Adrenal gland (tissue), 19 donors: ENCODE measurements at places on chromosomes 4 and X.

DNA sequence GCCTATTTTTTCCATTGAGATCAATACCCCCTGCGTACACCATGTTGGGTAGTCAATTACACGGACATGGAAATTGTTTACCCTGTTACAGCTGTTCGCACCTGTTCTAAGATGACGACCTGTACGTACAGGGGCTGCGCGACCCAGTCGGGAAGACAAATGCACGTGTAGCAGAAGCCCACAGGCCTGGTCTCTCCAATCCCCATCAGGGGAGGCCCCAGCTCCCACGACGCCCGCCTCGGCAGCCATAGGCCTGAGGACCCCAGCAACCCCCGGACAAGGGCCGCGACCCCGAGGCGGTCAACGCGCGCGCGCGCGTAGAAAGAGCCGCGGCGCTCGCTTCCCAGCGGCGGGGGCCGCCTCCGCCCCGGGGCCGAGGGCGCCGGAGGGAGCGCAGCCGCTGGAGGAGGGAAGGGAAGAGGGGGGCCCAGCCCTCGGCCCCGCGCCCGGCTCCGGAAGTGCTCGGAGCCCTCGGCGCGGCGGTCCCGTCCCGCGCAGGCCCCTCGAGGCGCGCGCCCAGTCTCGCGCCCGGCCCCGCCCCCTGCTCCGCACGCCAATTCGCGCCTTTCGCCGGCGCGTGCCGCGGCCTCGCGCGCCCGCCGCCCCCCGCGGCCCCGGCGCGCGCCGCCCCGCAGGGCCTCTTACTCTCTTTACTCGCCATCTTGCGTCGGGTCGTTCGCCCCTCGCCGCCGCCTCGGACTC is 618 bp downstream of the RBBP7 start:
- DNase-seq: no peak

- no peak for DNase-seq
Observed at GRCh38 chrX:6226596-6227452, 1.8 kb downstream of the NLGN4X start.

- no peak for DNase-seq
Observed at GRCh38 chr4:180860089-180860720, 1383.0 kb upstream of the TENM3 start.

GRCh38 chrX:140040386-140040785 is 75.1 kb upstream of the CXorf66 start:
- DNase-seq: no peak

DNA sequence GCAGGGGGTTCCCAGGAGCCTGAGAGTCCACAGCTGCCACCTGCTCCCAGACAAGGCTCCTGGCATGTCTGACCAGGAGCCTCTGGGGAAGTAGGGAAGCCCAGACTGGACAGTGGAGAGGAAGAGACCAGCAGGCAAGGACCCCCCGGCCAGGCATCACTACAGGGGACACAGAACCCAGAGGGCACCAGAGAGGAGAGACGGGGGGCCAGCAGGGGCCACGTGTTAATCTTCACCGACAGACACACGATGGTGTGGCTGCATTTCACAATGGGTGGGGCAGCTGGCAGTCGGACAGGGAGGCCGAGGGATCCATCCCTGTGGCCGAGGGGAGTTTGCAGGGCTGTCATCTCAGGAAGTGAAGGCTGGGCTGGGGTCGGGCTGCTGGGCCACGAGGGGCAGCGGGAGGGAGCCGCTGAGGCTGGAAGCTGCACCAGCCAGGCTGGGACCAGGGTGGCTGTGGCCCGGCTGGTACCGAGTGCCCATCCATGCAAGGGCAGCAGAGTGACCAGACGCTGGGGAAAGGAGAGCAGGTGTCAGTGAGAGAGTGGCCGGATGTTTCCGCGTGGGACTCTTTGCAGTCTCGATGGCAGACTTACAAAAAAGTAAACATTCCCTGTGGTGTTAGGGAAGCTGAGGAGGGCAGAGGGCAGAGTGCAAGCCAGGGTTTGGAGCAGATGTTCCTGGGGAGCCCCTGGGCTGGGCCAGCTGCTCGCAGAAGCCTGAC is 4.7 kb downstream of the PDE6B start:
- no peak for DNase-seq

GRCh38 chr4:3436048-3436797 is 5.5 kb upstream of the HGFAC start:
- no peak for DNase-seq

DNA sequence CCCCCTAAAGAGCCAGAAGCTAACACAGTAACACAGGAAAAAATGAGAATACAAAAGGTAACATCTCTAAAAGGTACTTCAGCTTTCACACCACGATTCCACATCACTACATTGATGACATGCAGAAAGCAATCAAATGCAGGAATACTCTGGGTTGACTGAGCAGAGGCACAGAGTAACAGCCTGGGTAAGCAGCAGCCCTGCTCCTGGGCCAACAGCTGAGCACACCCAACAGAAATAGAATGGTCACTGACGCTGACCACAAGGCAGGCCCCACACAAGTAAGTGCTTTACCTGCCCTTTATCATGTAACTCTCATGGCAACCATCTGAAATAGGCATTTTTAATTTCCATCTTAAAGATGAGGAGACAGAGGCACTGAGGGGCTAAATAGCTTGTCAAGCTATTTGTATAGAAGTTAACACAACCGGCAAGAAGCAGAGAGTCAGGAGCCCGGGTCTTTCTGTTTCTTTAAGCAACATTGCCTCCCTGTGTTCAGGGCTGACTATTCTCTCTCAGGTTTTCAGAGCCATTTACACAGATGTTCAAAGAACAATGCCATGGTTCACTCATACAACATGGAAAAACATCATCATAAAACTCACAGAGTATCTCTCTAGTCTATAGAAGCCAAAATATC is 168.9 kb downstream of the ZNF674 start:
- DNase-seq: peak; percentile 21

- peak; percentile 86 for DNase-seq
Observed at GRCh38 chr4:87985097-87985886, 9.8 kb downstream of the SPP1 start.

GRCh38 chr4:101155945-101156344 is 191.4 kb downstream of the PPP3CA start:
- no peak for DNase-seq

DNA sequence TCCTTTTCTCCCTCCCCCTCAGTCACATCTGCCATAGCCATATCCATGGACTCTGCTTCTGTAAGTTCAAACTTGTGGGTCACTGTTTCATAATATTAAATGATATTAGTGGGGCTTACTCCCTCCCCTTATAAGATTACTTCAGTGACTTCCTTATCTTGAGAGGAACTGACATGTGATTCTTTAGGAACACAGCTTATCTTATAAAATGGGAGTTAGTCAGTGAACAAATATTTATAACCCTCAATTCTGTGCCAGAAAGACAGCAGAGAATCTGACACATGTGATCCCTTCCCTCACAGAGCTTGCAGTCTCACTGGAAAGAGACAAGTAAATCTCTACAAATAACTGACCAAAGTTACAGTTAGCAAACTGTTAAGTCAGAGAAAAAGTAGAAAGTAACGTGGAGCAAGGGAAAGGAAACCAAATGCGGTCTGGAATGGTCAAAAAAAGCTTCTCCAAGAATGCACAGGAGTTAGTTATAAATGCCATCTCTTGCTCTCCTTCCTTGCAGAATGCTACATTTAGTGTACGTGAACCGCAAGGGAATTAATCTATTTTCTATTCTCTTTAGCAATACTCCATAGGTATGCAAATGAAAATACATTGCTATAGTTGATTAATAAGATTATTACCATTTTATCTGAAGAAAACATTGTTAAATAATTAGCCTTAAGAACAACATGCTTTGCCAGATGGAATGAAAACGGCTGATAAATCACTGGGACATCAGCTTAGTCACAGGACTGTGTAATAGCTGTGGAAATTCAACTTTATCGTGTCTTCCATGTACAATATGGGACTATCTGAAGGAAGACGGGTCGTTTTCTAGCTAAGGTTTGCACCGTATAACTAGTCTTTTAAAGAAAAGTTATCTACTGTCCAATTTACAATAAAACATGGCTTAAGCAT is 29.0 kb downstream of the SGMS2 start:
- DNase-seq: peak; percentile 21

GRCh38 chr4:105780176-105780575 is 71.6 kb downstream of the GSTCD start:
- DNase-seq: no peak

- DNase-seq: no peak
Observed at GRCh38 chr4:116413222-116413621, 672.2 kb downstream of the TRAM1L1 start.

- DNase-seq: no peak
Observed at GRCh38 chr4:182724414-182724813, 192.8 kb downstream of the DCTD start.

DNA sequence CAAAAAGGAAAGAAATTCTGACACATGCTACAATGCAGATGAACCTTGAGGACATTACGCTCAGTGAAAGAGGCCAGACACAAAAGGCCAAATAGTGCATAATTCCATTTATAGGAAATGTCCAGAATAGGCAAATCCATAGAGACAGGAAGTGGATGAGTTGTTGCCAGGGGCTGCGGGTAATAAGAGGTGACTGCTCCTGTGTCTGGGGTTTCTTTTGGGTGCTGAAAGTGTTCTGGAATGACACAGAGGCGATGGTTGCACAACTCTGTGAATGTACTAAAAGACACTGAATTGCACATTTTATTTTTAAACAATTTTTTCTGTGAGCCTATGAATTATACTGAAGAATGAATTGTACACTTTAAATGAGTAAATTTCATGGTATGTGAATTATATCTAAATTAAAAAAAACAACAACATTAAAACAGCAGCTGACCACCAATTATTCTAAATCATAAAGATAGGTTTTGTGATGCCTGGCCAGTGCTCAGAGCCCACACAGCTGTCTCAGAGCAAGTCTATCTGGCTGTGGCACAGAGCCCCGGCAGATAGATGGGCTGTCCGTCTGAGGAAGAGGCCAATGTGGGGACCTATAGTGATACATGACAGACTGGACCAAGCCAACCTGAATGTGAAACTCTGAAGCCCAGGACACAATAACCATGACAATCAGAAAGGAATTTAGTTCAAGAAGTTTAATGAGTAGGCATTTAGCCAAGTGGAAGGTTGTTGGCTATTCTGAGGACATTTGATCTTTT is 23.5 kb upstream of the IRAK1 start:
- peak; percentile 54 for DNase-seq

DNA sequence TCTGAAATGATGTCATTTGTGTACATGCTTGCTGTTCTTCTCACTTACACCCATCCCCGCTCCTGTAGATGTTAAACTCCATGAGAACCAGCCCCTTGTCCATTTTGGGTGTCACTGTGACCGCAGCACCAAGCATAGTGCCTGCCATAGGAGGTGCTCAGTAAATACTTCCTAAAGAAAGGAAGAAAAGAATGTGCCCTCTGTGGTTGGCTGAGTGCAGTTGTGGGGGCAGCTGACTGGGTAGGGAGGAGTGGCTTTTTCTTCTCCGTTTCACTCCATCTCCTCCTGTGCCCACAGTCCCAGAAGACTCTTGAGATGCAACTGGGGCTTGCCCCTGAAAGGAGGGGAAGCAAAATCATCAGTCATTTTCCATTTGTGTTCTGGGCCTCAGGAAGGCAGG is 25.5 kb downstream of the PHEX start:
- DNase-seq: no peak

- no peak for DNase-seq
Observed at GRCh38 chrX:9611436-9612145, 146.7 kb downstream of the TBL1X start.

DNA sequence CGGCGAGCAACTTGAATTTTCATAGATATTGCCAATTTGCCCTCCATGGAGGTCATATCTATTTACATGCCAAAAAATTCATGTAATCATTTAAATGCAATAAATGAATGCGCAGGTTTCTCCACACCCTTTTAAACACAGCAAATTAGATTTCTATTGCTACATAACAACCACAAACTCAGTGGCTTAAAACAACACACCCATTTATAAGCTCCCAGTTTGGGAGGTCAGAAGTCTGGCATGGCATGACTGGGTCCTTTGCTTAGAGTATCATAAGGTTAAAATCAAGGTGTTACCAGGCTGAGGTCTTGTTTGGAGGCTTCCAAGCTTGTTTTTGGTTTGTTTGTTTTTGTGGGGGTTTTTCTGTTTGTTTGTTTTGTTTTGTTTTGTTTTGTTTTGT is 49.9 kb upstream of the NYX start:
- no peak for DNase-seq

- no peak for DNase-seq
Observed at GRCh38 chr4:139823746-139824145, 158.1 kb downstream of the MGST2 start.

DNA sequence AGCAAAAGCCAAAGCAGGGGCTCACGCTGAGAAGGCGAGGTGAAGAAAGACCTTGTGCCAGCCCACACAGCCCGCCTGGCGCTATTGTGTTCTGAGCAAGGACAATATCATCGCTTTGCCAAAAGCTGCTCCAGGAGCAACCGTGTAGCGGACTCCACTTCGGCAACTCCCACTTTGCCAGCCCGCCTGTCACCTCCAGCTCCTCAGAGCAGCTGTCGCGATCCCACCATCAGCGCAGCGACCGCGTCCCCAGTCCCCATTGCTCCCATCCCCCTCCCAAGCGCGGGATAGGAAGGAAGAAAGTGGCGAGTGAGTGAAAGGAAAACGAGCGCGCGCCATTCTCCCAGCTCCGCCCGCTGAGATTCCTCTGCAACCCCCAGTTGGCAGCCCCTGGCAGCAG is 759 bp downstream of the ZC4H2 start:
- peak; percentile 36 for DNase-seq

- no peak for DNase-seq
Observed at GRCh38 chrX:153626025-153626633, 20.9 kb upstream of the DUSP9 start.

GRCh38 chrX:154802947-154803346 is 2.3 kb downstream of the MPP1 start:
- DNase-seq: no peak

GRCh38 chr4:148071009-148071408 is 339.1 kb downstream of the ARHGAP10 start:
- DNase-seq: no peak
